Kasumi-1 (cell line): ENCODE measurements at places on chromosomes 11 and 22.

GRCh38 chr11:76524919-76525318, 80.1 kb downstream of the EMSY start:
- DNase-seq: no peak

DNA sequence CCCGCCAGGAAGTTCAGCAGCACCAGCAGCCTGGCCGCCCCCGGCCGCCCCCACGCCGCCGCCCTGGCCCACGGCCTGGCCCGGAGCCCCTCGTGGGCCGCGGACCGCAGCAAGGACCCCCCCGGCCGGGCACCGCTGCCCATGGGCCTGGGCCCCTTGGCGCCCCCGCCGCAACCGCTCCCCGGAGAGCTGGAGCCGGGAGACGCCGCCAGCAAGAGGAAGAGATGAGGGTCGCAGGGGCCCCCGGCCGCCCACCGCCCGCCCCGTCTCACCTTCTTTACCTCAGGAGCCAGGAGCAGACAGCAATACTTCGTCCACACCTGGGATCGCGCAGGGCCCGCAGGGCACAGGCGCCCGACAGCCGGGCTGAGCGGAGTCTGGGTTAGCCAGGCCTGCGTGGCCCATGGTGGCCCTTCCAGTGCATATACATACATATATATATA, 115.6 kb downstream of the CACNA1I start:
- no peak for DNase-seq

DNA sequence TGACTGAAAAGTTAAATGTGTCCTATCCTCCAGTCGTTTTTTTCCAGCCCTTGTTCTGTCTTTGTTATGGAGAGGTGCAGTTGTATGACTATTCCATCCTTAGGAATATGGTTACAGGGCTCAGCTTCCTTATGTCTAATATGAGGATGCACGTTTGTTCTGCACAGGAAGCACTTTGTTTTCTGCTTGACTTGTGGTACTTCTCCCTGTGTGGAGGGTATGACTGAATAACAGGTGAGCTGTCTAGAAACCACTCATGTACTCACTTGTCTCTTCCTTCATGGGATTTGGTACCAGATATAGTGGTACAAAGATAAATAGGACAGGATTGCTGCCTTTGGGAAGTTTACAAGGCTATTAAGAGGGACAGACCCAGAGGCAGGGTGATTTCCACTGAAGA, 17.4 kb downstream of the CABIN1 start:
- DNase-seq: no peak

GRCh38 chr11:94933223-94934130, 39.9 kb downstream of the CWC15 start:
- no peak for DNase-seq

DNA sequence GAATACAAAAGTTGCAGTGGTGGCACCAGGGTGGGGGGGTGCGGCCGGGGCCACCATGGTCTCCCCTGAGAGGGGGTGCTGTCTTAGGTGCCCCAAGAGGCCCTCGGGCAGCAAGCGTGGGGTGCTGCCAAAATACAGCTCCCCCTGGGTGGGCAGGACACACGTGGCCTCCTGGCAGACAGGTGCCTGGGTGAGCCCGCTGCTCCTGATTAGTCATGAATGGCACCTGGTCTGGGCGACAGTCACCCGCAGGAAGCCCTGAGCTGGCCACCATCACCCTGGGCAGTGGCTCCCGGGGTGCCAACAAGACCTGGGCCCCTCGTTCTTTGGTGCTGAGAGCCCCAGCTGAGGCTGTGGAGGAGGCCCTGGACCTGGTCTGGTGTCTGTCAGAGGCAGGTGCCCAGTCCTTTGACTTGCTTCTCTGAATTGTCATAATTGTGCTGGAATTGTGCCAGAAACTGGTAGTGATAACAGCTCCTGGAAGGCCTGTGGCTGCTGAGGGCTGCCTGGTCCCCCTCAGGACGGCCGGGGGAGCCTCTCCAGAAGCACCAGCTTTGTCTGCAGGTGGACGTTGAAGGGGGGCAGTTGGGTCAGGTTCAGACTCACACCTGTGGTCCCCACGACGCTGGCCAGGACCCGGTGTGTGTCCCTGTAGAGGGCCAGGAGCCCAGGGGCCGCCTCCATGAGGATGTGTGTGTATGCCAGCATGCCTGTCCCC, 14.8 kb downstream of the ALG12 start:
- no peak for DNase-seq

- no peak for DNase-seq
Observed at GRCh38 chr11:65373839-65374580, 8.4 kb downstream of the SLC25A45 start.

GRCh38 chr11:9689721-9690120, 25.8 kb downstream of the SWAP70 start:
- DNase-seq: no peak

GRCh38 chr11:86755146-86755545, 45.2 kb upstream of the PRSS23 start:
- no peak for DNase-seq

- DNase-seq: no peak
Observed at GRCh38 chr11:45280449-45280848, 5.7 kb downstream of the SYT13 start.

- DNase-seq: no peak
Observed at GRCh38 chr22:17972385-17973191, 51.8 kb downstream of the MICAL3 start.

GRCh38 chr22:44090571-44090905, 66.4 kb downstream of the PARVB start:
- no peak for DNase-seq

DNA sequence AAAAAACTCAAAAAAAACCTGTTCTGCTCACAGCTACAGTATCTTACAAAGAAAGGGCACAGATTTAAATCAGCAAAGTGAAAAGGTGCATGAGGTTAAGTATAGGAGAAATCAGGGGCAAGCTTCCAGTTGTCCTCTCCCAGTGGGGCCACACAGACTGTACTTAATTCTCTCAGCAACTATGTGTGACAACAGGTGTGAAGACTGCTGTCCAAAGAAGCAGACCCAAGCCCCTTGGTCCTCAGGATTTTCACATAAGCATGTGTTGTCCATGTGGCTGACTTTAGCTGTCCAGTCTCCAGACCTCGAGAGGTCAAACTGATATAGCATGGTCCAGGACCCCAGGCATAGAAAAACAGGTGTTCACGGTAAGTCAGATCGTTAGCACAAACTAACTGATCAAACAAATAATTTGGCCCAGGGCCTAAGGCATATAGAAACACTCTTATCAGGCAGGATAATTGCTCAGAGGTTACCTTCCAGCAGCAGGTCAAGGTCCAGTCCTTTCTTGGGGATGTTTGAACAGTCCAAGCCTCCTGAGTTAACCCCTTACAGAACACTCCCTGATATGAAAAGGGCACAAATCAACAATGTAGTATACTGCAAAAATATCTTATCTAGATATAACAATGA, 21.1 kb upstream of the CSTF3 start:
- DNase-seq: no peak

DNA sequence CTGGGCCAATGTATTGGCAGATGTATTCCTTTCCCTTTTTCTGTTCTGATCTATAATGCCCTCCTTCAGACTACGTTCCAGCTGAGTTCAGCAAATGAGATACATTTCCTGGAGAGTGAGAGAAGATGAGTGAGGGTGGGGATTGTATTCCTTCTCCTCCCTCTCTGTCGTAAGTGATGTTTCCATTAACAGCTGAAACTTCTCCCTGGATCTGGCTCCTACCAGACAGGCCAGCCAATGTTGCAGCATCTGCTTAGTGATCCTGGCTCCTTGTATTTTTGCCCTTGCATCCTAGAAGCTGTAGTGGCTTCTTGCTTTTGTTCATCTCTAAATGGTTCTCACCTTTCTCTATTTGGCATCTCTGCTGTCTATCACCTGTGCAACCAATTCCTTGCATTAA, 48.2 kb upstream of the MTMR2 start:
- DNase-seq: no peak

- no peak for DNase-seq
Observed at GRCh38 chr11:75100314-75100713, 3.6 kb upstream of the OR2AT4 start.

GRCh38 chr11:72703267-72704008, 29.2 kb upstream of the PDE2A start:
- no peak for DNase-seq

DNA sequence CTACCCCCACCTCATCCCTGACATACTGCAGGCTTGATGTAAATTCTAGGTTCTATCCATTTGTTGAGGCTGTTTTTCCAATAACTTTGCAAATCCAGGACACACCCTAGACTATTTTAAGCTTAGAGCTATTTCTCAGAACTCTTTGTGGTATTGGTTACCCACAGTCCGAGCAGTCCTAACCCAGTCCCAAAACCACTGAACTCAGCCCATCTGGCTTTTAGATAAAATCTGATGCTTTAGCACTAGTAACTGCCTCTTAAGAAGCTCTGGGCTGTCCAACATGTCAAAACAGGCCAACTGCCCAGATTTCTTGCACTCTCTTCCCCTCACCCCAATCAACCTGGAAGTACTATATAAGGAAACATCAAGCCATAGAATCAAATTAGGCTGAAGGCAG, 344.4 kb upstream of the CADM1 start:
- no peak for DNase-seq

DNA sequence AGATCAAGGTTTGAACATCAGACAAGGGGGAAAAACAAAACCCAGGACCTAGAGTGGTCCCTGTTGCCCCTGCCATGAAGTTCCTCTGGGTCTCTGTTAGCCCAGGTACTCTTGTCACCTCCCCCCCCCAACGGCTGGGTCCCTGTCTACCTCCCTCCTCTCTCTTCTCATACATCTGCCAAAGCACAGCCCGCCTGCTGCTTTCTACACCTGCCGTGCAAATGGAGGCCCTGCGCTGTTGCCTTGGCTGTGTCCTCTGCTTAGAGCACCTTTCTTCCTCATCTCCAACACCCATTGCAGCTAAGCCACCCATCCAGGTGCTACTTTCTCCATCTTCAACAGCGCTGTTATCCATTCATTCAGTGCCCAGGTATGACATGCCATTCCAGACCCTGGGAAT, 99.2 kb downstream of the TP53I11 start:
- DNase-seq: no peak

DNA sequence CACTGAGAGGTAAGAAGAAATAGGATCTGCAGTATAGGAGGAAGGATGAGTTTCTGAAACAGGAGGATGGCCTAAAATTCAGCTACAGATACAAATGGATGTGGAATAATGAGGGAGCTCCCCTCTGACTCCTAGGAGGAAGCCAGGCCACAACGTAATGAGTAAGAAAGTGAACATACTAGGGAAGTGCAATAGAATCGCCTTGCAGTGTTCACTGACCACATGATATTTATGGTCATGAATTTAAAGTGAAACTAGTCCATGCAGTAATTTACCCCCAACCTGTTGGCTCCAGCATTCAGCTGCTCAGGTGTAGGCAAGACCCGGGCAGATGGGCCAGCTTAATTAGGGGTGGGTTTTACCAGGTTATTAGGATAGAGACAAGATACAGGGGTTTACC, 101.7 kb downstream of the DEUP1 start:
- DNase-seq: no peak

DNA sequence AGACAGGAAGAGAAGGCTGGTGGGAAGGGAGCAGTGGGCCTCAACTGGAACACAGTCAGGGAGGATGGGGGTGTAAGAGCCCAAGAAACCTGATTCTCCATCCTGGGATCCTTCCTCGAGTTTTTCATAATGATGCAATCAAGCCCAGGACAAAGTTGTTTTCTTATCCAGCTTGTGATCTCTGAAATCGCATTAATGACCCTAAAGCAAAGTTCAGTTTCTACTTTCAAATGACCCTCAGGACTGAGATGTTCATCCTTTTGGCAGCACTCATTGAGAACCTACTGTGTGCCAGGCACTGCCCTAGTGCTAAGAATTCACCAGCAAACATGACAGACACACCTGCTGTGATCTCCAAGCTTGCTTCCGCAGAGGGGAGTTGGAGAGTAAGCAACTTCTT, 45.3 kb downstream of the ISX start:
- no peak for DNase-seq

GRCh38 chr11:32529994-32530588, 53.5 kb upstream of the EIF3M start:
- no peak for DNase-seq

DNA sequence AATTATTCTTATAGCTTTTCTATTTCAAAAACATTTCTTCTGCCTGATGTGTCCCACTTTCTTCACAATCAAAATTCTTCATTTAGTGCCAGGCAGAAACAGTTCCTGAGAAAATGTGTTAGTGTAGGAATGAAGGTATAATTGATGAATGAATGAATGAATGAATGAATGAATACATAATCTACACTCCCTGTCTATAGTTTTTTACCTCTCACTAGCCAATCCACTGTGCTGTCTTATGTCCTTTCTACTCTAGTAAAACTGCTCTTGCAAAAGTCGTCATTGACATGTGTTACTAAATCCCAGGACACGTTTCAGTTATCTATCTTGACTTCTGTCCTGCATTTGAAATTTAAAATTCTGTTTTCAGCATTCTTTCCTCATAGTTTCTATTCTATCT, 42.9 kb downstream of the CHORDC1 start:
- DNase-seq: no peak

DNA sequence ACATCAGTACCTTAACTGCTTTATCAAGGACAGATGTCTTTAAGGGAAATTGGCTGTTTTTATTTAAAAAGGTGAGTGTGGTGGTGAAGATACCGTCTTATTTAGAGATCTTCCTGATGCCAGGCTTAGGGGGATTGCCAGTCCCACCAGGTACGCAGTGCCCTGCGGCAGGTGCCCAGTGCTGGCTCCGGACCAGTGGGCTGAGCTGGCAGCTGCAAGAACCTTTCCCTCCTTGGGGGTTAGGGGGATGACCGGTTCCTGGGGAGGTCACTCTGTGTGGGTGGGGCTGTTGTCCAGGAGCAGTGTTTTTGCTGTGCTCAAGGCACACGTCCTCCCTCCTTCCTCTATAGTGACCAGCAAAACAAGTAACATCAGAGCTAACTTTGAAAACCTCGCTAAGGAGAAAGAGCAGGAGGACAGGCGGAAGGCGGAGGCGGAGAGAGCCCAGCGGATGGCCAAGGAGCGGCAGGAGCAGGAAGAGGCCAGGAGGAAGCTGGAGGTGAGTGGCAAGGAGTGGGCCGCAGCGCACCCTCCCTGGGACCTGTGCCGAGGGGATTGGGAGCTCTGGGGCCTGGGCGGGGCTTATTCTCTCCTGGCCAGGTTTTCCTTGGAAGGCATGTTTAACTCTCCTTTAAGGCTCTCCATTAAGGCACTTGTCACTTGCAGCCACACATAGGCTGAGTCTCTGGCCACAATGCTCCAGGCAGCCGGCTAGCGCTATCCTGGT, 30.5 kb downstream of the CTTN start:
- DNase-seq: no peak

GRCh38 chr11:122676638-122677037, 21.1 kb downstream of the UBASH3B start:
- DNase-seq: no peak

DNA sequence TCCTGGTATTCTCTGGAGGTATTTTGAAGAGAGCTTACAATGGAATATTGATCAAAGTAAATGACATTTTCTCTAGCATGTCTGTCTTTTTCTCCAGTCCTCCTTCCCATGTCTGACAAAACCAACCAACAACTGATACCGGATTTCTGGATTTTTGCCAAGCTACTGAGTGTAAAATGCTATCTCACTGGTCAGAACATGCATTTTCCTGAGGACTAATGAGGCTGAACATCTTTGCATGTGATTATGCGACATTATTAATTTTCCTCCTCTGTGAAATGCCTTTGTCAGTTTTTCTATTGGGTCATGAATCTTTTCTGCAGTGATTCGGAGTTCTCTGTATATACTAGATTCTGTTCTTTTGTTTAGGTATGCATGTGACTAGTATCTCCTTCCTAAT, 51.4 kb downstream of the CDON start:
- DNase-seq: no peak
